Stimulated activated CD4-positive, alpha-beta T cell treated with anti-CD3 and anti-CD28 coated beads, Interleukin-1b, Interleukin-23, amount 100 ng/mL, for 24 hours (primary cell): ENCODE measurements at places on chromosomes 13 and 19.

DNA sequence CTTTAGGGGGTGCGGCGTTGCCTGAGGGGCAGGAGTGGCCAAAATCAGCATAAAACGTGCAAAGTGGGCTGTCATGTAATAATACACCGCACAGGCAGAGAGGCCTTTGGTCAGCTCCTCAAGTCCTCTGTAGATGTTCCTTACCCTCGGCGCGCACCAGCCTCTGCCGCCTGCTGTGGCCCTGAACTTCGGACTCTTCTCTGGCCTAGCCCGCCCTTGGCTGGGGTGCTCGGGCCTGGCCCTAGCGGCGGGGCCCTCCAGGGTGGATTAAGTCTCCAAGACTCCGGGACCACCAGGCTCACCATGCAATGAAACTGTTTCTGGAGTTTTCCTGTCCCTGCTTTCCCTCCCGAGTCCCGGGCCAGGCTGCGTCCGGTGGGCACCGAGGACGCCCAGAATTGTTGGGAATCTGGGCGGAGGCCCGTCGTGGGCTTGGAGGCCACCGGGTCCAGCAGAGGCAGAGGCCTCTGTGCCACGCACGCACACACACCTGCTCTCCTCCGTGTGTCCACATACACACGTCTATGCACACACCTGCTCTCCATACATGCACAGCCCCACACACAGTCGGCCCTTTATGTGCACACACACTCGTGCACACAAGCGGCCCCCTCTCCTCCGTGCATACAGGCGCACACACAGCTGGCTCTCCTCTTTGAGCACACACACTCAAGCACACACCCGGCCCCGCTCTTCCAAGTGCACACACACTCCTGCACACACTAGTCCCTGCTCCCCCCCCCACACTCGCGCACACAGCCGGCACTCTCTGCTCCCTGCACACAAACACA, 1.5 kb upstream of the TFDP1 start:
- DNase-seq: no peak

- DNase-seq: no peak
These were observed at the start of gene PNMA8C for GRCh38 chr19:46428239-46429135. PNMA8C (minus strand) TSS chr19:46428936; CDS start chr19:46428359, 577 bp downstream.

GRCh38 chr19:430701-431100, 21.8 kb upstream of the C2CD4C start:
- no peak for DNase-seq

DNA sequence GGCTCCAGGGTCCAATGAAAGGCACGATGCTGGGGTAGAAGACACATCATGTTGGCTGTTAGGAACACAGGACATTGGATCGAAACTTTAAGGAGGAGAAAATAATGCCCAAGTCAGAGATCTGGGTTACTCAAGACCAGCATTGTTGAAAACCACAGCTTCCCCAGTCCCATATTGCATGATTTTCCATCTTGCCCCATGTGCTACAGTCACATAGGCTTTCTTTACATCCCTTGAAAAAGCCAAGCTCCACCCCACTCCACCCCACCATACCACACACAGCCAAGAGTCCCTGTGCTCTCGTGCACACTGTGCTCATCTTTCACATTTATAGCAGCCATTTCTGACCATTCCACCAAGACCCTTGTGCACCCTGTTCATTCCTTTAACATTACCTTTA, 636.2 kb downstream of the DIAPH3 start:
- DNase-seq: no peak
